ENCODE measurements at places on chromosomes 6 and 20.

DNA sequence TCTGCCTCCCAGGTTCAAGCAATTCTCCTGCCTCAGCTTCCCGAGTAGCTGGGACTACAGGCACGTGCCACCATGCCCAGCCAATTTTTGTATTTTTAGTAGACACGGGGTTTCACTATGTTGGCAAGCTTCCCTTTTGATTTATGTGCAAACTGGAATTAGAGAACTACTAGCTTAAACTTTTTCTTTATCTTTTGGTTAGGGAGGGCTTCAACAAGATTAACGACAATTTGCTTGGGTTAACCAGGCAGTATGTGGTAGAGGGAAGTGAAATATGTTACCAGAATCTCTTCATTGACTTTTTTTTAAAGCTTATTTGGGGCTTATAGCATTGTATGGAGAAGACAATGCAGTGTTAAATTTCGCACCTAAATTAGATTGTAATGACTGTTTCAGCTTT, 9.0 kb downstream of the MYO6 start:
- no peak for DNase-seq

GRCh38 chr6:127202676-127203075, 64.0 kb upstream of the RNF146 start:
- no peak for DNase-seq

GRCh38 chr6:146014233-146014632, 14.6 kb upstream of the GRM1 start:
- DNase-seq: no peak

- DNase-seq: no peak
Observed at GRCh38 chr20:22387452-22387851, 196.9 kb downstream of the FOXA2 start.

DNA sequence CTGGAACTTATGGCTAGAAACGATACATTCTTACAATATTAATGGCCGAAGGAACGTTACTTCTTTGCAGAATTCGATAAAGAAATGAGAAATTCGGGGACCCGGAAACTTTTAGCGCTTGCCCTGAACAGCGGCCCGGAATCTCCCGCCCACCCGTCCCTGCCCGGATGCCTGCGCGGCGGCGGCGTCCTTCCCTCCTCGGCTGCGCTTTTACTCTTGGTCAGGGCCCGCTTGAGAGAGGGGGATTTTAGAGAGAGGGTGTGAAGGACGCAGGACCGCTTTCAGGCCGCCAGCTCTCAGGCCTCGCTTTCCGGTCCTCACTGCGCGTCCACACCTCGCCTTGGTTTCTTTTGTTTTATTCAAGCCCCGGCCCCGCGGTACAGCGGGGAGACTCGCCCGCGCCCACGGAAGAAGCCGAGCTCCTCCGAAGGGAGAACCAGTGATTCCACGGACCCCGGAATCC, 243.7 kb downstream of the ARID1B start:
- DNase-seq: no peak
